ENCODE measurements at places on chromosomes 7 and 10.
A peak's percentile ranks its signal among the peaks of the same experiment; 100 is the strongest.

DNA sequence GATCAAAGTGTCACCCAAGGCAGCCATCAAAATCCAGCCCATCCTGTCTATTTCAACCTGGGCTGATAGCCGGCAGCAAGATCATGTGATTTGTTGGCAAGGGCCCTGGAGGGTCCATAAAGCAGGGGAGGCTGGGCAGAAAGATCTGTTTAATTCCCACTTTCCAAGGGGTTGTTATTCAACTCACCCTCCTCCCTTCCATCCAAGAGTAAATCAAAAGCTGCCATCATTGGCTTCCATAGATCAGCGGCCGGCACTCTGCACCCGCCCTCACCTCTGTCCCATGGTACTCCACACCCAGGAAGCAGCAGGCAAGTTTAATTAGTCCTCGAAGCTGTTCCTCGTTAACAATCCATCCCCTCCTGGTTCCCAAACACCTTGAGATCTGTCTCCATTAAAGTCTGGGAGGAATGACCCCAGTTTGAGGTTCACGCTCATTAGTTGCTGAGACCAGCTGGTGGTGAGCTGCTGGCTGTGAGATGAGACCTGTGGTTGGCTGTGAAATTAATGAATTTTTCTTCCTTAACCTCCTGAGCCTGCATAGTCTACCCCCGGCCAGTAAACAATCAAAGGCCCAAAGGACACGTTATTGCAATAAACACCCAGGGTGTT, 120.6 kb upstream of the CHST15 start:
- no peak for DNase-seq
- no peaks in the 10 kb centered on the region for H3K36me3 ChIP-seq
- no peaks in the 10 kb centered on the region for H3K4me1 ChIP-seq
- H3K4me3 ChIP-seq: no peak overlapping the region

DNA sequence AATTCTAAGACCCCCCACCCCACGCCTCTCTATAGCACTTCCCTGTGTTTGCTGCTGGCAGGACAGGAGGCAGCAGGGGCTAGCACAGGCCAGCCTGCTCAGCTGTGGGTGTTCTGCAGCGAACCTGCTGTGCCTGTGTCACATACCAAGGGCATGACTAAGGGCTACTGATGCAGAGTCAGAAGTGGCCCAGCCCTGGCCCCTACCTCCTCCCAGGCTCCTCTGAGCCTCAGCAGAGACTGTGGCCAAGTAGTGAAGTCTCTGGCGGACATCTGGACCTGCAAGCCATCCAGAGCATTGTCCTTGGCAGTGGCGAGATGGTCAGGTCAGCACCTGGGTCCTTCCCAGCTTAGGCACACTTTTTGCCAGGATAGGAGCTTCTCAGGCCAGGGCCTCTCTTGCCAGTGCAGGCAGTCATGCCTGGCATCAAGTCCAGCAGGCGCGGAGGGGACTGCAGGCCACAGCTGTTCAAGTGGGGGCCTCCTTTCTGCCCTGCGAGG, 116.3 kb upstream of the RET start:
- peak; percentile 6 for DNase-seq
- peaks cover 6% of the 10 kb centered on the region for H3K27me3 ChIP-seq
- H3K4me1 ChIP-seq: peaks cover 1% of the 10 kb centered on the region
- H3K27ac ChIP-seq: no peak overlapping the region
- H3K4me3 ChIP-seq: no peak overlapping the region

DNA sequence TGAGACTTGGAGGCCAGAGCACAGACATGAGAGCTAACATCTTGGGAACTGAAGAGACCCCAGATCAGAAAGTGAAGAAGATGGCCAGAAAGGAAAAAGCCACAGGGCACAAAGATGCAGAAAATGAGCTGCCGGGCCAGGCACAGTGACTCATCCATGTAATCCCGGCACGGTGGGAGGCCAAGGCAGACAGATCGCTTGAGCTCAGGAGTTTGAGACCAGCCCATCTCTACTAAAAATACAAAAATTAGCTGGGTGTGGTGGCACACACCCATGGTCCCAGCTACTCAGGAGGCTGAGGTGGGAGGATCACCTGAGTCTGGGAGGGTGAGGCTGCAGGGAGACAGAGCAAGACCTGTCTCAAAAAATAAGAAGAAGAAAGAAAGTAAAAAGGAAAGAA, 81.4 kb upstream of the MGMT start:
- H3K36me3 ChIP-seq: no peaks in the 10 kb centered on the region
- no peak overlapping the region for H3K4me3 ChIP-seq
- no peaks in the 10 kb centered on the region for H3K27me3 ChIP-seq

DNA sequence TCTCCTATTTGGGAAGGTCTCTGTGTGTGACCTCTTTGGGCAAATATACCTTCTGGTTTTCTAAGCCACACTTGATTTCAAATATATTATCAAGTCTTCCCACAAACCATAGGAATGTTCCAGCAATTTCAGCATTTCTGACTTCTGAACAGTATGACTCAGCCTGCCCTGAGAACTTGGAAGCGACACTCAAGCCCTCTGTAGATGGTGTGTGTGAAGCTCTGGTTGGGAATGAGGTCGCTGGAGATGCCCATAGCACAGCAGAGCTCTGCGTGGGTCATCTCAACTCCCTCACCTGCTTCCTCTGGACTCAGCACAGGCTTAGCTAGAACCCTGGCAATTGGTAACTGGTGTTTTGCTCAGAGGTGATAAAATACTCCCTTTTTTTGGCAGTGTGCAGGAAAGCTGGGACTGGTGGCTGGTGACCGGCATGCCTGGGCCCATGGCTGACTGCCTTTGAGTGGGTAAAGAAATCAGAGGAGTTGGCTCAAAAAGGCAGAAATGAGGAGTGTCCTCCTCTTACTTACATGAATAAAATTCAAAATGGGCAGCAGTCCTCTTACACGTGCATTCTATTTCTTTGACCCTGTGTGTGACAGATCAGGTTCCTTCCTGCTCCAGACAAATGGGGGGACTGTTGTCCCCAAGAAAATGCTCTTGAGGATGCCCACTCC, 87.5 kb upstream of the NRP1 start:
- H3K27ac ChIP-seq: no peak overlapping the region
- H3K4me1 ChIP-seq: no peaks in the 10 kb centered on the region
- peaks cover 26% of the 10 kb centered on the region for H3K27me3 ChIP-seq

- H3K4me3 ChIP-seq: no peak overlapping the region
- H3K4me1 ChIP-seq: peaks cover 9% of the 10 kb centered on the region
- H3K36me3 ChIP-seq: no peaks in the 10 kb centered on the region
- DNase-seq: no peak
- no peaks in the 10 kb centered on the region for H3K27me3 ChIP-seq
- no peak overlapping the region for H3K27ac ChIP-seq
Observed at GRCh38 chr7:11175887-11176286, 202.2 kb downstream of the PHF14 start.

DNA sequence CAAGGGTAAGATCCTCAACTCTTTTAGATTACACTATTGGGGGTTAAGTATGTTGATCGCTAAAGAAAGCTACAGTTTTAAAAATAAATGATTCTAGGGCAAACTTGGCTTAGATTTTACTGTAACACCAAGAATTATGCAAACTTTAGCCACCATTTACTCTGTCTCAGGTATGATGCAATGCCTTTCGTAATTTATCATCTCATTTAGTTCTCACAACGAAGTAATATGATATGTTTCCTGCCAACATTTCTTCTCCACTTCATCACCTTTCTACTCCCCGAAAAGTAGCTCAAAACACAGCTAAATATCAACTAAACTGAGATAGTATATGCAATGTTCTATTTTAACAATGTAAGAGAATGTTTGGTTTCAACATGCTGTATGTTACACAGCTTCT, 21.1 kb downstream of the FAM133B start:
- peaks cover 53% of the 10 kb centered on the region for H3K36me3 ChIP-seq
- no peaks in the 10 kb centered on the region for H3K27me3 ChIP-seq
- no peak overlapping the region for H3K27ac ChIP-seq
- H3K4me3 ChIP-seq: no peak overlapping the region

DNA sequence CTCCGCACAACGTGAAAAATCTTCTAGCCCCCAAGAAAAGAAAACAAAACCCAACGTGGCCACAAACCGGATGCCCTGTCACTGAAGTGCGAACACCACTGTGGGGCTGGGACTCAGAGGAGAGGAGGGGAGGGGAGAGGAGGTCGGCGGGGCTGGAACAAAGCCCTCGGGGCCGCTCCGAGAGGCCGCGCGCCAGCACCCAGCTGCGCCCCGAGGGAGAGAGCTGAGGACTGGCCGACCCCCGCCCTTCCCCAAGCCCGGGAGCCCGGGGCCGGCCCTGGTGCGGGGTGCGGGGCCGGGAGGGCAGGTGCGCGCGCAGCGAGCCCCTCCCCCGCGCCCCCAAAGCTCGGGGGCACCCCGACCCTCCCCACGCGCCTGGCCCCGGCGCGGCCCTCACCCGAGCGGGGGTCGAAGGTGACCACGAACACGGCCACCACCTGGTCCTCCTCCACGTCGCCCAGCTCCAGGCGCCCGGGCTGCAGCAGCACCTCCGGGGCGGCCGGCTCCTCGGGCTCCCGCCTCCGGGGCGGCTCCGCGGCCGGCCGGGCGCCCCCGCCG, 398 bp downstream of the DENND11 start:
- peaks cover 32% of the 10 kb centered on the region for H3K4me1 ChIP-seq
- H3K36me3 ChIP-seq: peaks cover 10% of the 10 kb centered on the region
- H3K27ac ChIP-seq: peak overlapping the region; percentile 44
- H3K4me3 ChIP-seq: peak overlapping the region; percentile 81
- H3K27me3 ChIP-seq: peaks cover 18% of the 10 kb centered on the region

- H3K27ac ChIP-seq: no peak overlapping the region
- no peaks in the 10 kb centered on the region for H3K4me1 ChIP-seq
- H3K27me3 ChIP-seq: peaks cover 13% of the 10 kb centered on the region
- peaks cover 3% of the 10 kb centered on the region for H3K36me3 ChIP-seq
- H3K4me3 ChIP-seq: no peak overlapping the region
- DNase-seq: no peak
Observed at GRCh38 chr7:118158766-118159165, 25.2 kb upstream of the LSM8 start.

GRCh38 chr7:99677013-99677647, 2.7 kb downstream of the CYP3A5 start:
- no peak overlapping the region for H3K27ac ChIP-seq
- peaks cover 1% of the 10 kb centered on the region for H3K36me3 ChIP-seq
- H3K4me1 ChIP-seq: peaks cover 14% of the 10 kb centered on the region
- no peaks in the 10 kb centered on the region for H3K27me3 ChIP-seq
- H3K4me3 ChIP-seq: no peak overlapping the region

Measured in activated T-helper 2 cell treated with anti-CD3 and anti-CD28 coated beads, Interferon-gamma antibody, Interleukin-2, Interleukin-4, amounts not matched to agents 10 μg/mL and 5 μg/mL and 100 μg/mL, durations not matched to agents 14 hours and 24 hours and 36 hours (primary cell).